ENCODE measurements at places on chromosomes 5 and 9.

DNA sequence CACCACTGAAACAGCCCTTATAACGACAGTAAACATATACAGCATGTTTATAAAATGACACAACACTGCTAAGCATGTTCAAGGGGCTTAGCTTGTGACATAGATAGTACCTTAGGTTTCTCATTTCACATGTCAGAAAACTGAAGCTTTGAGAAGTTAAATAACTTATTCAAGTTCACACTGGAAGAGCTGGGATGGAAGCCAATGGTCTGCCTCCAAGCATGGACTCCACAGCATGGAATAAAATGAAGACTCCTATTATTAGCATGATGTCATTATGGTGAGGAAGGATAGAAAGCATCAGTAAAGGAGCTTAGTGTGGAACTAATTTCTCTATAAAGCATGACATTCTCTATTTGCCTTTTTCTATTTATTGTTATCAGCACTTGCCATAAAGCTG lies 316.7 kb downstream of the PLK2 start:
- no peak for DNase-seq

GRCh38 chr9:138045541-138046490 lies 168.2 kb downstream of the CACNA1B start:
- DNase-seq, result peak; percentile 40

DNA sequence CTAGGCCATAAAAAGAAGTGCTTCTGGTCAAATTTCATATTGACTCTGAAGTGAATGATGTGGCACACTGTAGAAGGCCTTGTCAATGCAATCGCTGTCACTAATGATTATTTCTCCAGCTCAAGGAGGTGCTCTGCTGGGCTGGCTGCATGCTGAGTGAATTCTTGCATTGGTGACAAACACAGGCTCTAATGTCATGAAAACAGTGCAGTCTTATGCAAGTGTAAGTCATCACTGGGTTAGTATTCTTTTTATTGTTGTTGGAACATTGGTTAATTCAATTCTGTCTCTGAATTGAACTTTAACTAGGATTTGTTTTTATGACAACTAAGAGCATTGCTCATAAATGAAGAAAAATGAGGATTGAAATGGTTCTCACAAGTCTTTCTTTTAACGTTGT lies 57.3 kb upstream of the CD180 start:
- DNase-seq, result no peak

DNA sequence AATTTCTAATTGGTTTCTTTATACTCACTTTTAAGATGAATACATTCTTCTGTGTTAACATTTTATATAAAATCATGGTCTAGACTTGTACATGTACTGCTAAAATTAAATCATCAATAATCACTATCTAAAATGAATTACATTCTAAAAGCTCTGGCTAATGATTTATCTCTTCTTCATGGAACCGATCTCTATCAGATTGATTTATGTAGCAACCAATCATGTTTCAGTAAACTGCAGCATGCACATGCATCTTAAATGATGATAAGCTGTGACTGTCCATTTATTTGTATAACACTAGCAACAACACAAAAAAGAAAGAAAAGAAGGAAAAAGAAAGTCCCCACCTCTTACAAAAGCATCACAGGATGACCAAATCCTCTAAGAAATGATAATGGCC lies 669.2 kb downstream of the NR2F1-AS1 start:
- no peak for DNase-seq

DNA sequence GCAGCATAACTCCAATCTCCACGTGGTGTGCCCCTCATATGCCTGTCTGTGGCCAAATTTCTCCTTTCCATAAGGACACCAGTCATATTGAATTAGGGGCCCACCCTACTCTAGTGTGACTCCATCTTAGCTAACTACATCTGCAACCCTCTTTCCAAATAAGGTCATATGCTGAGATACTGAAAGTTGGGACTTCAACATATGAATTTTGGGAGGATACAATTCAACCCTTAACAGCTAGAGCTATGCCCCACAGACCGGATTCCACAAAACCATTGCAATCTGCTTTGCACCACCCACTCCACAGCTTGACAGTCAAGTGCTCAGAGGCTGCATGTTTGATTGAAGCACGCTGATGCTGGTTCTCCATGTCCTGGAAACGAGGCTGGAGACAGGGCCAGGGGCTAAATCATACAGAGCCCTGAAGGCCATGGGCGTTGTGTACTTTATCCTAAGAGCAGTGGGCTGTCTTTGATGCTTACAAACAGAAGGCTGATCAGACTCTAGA lies 122.8 kb downstream of the MTX3 start:
- DNase-seq, result peak; percentile 34

DNA sequence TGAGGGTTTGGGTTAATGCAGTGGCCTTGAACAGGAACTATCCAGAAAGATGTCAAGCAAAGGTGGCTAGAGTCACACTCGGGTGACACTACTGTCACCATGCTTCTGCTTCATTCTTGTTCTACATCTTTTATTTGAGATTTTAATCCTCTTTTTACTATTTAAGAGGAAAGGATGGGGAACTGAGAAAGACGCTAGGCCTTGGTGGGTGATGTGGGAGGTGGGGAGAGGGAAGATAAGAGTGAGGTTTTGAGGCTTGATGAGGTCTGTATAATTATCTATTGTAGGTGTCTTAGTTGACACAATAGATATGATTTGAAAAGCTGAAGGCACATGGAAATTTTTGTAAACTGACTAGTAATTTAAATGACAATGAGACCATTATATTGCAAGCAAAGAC lies 3.5 kb upstream of the BASP1 start:
- DNase-seq, result no peak

DNA sequence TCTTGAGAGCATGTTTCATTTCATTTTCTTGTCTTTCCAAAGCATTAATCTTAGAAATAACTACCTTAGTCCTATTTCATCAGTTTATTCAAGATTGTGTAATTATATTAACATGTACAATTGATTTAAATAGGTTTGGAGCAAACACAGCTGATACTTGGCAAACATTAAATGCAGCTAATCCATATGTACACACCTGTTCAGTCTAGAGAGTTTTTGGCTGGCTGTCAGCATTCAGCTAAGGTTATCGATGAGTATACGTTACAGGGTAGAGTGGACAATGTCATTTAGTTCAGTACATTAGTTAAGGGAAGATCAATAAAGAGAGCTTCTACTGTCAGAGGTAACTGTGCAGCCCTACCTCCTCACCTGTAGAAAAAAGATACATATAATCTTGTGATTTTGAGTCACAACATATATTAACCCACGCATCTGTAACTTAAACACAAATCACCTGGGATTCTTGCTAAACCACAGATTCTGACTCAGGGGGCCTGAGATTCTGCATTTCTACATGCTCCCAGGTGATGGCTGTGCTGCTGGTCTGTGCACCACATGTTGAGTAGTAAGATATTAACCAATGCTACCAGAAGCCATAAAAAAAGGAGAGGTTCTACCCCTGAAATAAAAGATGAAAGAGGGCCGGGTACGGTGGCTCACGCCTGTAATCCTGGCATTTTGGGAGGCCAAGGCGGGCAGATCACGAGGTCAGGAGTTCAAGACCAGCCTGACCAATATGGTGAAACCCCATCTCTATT lies 34.1 kb upstream of the PCA3 start:
- DNase-seq, result no peak

- no peak for DNase-seq
These were observed 28.1 kb downstream of the CPEB4 start for GRCh38 chr5:173916233-173916632.

DNA sequence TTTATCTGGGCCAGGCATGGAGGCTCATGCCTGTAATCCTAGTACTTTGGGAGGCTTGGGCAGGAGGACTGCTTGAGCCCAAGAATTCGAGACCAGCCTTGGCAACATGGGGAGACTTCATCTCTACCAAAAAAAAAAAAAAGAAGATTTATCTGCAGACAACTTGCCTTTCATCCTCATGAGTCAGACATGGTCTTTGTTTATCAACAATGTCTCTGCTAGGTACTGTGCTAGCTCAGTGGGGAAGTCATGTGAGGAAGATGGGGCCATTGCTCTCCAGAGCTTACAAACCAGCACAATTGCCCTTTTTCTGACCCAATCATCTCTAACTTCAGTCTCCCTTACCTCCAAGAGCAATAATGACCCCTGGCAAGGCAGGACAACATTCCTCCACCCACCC lies 1.6 kb downstream of the URM1 start:
- DNase-seq, result no peak

- no peak for DNase-seq
These were observed 120.4 kb upstream of the CDH9 start for GRCh38 chr5:27158775-27159174.

DNA sequence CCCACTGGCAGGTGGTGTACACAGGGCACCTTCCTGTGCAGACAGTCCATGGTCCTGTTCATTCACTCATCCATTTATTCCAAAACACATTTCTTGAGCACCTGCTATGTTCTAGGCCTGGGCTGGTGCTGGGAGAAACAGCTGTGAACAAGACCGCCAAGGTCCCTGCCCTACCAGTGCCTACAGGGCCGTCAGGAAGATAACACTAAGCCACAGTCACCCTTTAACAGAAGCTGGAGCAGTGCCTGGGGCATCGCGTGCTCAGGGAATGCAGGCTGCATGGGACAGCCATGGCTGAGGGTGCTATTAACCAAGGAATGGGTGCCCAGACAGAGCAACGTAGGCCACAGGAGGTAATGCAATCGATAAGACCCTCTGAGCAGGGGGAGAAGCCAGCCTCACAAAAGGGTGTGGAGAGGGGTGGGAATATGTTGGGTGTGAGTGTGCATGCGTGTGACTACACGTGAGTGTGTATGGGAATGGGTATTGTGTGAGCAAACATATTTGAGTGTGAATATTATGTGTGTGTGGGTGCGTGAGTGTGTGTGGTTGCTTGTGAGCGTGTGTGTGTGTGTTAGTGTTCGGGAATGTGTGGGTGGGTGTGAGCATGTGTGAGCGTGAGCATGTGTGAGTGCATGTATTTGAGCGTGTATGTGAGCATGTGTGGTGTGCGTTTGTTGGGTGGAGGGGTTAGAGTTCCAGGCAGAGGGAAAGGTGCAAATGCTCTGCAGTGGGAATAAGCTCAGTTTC lies 19.1 kb downstream of the DUSP1 start:
- no peak for DNase-seq

DNA sequence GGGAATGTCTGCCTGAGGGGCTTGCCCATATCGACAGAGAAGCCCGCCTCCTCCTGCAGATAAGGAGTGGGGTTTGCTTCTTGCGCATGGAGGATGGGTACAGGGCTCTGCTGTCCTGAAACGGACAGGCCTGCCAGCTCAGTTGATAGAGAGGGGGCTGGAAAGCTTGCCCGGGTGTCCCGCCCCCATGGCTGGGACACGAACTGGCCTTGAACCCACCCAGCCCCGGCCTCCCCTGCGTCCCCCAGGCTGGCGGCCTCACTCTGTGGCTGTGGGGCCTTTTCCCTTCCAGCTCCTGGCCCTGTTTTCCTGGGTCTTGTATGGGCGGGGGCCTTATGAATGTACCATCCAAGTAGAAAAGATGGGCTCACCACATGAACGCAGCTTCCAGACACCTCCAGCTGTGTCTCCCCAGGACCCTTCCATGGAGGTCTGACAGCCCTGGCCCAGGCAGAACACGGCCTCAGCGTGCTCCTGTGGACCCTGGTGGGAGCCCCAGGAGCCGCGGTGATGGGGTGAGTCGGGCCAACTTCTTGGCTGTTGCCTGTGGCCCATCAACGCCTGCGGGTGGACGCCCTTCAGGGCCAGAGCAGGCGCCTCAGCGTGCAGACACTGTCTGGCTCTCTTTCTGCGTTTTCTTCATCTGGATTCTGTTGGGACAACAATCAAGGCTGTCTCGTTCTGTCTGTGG lies 15.9 kb upstream of the SLC2A6 start:
- DNase-seq, result no peak

DNA sequence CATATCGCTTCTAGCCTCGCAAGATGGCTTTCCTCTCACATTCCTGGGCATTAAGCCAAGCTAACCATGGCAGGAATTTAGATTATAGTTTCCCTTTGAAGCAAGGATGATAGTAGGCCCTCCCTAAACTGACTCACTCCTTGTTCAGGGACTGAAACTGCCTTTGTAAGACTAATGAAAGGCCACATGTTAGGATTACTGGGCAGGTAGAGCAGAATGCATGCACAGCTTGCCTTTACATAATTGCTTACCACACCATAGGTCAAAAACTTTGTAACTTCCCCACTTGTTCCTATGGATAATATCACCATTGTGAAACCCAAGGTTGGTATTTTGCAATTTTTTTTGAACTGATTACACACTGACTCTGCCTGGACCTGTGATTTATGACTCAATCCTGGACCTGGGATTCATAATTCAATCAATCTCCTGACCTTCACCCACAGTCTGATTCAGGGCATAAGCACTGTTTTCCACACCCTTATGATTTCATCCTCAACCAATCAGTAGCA lies 41.0 kb upstream of the PRDM9 start:
- no peak for DNase-seq

DNA sequence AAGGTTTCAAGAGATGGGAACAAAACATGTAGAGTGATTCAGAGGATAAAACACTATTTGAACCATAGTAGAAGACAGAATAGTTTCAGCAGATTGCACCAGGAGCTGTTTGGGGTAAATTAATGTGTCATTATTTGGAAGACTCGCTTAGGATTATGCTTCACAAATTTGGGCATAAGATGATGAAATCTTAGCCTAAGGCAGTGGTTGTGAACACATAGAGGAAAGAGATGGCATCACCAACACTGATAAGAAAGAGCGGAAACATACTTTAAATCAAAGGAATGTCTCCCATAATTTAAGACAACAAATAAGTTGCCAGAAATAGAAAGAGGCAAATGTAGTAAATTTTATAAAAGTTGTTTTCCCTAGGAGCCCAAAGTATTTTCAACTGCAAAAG lies 66.1 kb upstream of the TBCA start:
- DNase-seq, result no peak

- DNase-seq, result peak; percentile 90
These were observed 210.9 kb downstream of the FRMD3 start for GRCh38 chr9:83327323-83327722.

DNA sequence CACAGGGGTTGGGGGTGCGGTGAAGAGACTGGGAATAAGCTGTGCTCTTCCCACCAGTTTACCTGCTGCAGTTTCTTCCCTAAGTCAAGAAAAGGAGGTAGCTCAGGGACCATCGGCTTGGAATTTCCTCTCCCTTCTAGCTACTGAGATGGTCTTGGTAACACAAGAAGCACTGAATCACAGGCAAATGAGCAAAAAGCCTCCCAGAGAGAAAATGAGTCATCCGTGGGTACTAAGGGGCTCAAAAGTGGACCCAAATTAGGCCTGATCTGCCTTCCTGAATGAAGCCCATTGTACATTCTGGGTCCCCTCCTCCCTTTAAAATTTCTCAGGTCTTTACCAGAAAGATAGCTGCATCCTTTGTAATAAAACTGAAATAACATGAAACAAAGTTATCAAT lies 49.9 kb downstream of the PTPN3 start:
- DNase-seq, result peak; percentile 79
